Stimulated activated CD4-positive, alpha-beta T cell treated with anti-CD3 and anti-CD28 coated beads, TNF-alpha, amount 100 ng/mL, for 1 hour (primary cell): ENCODE measurements at places on chromosomes 2 and 18.

DNA sequence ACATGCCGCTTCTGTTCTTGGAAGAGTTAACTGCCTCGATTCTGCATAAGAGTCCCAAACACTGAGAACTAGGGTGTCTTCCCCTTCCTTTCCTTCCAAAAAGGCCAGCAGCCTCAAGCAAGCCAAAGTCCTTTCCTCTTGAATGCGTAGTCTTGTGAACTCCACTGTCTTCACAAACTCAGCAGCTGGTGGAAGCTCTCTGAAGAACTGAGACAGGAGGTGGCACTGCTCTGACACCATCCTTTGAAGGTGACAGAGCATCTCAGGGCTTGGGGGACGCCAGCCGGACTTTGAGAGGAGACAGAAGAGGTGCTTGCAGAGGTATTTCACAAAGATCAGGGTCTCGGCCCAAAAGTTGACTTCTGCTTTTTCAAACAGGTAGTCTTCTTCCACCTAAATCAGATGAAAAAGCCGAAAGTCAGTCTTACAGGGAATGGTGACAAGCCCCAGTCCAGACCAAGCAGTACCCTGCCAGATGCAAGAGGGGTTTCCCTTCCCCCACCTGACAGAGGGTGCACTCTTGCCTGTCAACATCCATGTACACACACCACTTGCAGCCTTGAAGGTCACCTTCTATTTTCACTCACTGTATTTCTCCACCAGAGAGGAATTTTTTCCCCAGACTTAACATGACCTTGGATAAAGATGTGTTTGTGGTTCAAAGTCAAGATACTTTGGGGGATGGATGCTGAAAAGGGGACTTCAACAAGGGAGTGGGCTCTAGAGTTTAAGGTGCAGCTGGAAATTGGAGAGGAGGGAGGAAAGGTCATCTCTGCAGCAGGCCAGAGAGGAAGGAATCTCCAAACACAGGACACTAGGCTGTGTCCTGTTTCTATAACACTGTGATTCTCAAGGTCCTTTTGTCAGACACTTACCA lies 4.8 kb upstream of the ZFP36L2 start:
- DNase-seq: no peak

- peak; percentile 53 for DNase-seq
These were observed 6.2 kb downstream of the MRPS5 start for GRCh38 chr2:95115418-95115817.

DNA sequence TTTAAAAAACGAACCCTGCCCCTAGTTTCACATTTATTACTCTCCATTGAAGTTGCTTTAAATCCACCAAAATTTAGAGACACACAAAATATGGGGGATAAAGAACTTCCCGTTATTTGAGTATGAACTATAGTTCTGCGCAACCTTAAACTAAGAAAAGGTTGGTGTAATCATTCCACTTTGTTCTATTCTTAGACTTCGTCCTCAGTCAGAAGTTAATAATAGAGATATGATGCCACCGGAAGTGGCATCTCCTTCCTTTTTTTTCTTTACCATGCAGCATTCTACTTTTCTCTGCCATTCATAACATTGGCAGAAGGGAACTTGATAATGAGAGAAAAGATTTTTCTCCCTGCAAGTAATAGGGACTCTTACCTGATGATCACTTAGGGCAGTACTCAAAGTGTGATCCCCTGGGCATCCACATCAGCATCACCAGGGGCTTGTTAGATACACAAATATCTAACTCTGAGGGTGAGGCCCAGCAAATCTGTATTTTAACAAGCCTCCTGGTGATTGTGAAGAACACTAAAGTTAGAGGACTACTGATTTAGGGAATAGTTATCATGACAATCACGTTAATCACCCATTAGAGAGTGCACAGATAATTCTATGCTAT lies 147.7 kb upstream of the DTNA start:
- DNase-seq: no peak

GRCh38 chr18:46013484-46014189 lies 46.5 kb upstream of the EPG5 start:
- DNase-seq: no peak

DNA sequence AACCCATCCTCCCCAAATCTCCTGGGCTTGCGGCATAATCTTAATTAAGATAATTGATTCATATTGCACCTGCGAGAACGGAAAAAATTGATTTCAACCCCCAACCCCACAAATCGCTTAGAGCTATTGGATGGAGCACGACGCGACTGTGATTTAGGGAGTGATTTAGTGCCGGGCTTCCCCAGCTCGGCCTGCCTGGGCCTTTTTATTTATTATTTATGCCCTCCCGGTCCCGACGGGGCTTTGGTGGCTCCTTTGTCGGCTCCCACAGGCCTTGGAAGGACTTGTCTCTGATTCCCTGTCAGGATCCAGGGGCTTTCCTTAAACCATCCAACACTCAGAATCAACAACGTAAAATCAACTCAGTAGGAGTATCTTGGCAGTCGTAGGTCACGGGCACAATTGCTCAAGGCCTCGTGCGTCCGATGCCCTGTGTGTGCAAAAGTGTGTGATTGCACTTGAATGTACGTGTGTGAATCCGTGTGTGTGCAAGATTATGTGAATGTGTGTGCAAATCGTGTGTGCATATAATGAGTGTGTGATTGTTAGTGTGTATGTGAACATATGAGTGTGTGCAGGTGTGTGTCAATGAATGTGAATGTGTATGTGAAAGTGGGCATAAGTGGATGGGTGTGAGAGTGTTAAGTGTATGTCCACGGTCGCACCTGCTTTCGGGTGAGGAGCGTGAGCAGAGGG lies 4.3 kb upstream of the NEUROD1 start:
- DNase-seq: no peak

DNA sequence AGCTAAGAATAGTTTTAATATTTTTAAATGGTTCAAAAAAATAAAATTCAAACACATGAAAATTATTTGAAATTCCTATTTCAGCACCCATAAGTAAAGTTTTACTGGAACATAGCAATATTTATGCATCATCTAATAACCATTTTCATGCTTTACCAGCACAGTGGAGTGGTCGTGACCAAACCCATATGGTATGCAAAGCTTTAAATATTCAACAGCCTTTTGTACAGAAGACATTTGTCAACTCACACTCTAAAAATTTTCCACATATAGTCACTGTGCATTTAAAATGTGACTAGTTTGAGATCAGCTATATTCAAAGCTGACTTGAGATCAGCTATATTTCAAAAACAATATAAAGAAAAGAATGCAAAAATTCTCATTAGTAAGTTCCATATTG lies 46.2 kb downstream of the PUM2 start:
- DNase-seq: no peak

DNA sequence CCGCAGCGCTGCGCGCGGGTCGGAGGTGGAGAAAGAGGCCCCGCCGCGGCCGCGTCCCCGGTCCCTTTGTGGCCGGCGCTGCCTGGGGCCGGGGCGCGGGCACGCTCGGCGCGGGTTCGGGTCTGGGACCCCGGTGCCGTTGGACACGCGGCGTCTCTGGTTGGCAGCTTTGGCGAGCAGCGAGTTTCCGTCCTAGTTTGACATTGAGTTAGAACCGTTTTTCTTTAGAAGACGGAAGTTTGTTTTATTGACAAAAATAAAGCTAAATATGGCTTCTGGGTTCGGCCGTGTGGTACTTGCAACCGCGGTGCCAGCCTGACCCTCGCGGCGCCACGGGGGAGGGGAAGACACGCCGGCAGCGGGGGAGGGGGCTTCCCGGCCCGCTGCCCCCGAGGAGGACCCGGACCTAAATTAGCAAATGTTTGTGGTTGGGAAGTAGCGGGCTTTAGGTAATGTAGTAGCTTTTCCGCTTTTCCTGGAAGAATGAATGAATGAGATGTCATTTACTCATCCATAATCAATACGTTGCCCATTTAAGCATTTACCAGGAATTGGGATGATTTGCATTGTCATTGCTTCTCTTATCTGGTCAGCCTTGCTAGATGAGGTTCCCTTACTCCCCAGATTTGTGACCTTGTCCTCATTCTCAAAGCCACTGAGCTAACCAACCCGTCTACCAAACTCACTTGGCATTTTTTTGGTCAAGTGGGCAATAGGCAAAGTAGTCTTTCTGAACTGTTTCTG lies 530 bp downstream of the GALNT1 start:
- DNase-seq: no peak

GRCh38 chr2:3641181-3641580 lies 16.8 kb upstream of the ALLC start:
- DNase-seq: no peak

DNA sequence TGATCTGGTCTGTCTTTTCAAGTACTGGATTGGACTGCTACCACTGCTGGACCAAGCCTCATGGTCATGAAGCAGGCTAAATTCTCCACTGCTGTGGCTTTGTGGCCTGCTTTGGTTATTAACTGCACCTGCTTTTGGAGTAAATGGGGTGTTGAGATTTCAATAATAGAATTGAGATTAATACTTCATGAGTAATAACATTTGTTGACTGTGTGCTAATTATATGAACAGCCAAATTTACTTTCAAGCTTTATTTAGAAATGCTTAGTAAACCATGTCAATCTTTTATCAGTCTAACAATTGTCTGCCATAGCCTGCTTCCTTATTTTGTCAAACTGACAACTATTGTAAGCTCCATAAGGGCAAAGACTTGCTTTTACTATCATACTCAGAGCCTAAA lies 27.4 kb upstream of the MTIF2 start:
- no peak for DNase-seq

DNA sequence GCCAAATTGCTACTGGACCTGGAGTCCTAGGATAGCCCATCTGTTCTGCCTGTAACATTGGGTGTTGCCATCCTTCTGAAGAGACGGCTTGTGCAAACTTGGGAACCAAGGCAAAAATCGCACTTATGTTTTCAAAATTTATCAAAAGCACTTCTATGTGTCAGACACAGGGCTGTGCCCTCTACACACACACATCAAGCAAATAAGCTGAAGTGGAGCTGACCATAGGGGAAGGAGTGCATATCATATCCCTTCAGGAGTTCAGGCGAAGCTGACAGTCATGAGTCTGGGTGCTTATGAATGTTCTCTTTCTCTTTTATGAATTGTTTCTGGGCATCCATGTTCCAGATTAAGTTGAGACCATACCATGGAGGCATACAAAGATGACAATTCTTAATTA lies 247.9 kb downstream of the CYRIA start:
- no peak for DNase-seq

DNA sequence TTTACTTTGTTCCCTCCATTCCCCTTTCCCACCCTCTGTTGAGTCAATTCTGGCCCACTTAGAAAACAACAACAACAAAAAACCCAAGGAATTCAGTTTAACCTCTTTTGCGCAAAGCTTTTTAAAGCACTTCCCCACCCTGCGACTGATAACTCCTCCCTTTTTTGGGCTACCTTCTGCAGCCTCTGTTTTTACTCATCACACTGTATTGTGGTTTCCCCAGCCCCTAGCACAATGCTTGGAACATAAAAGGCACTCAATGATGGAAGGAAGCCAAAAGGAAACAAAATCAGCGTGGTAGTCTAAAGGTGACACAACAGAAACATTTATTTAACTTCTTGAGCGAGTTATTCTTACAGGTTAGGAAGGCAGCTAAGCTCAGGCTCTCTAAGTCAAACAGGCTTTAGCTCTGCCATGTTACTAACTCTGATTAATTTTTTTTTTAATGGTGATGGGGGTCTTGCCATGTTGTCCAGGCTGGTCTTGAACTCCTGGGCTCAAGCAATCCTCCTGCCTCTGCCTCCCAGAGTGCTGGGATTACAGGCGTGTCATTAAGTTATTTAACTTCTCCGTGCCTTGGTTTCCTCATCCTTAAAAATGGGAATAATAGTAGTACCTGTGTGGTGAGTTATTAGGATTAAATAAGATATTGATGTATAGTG lies 1.3 kb downstream of the CEP68 start:
- DNase-seq: no peak

GRCh38 chr2:52128081-52128480 lies 1096.1 kb upstream of the NRXN1 start:
- DNase-seq: no peak

- DNase-seq: no peak
These were observed 413.6 kb downstream of the PTH2R start for GRCh38 chr2:208820014-208820688.

DNA sequence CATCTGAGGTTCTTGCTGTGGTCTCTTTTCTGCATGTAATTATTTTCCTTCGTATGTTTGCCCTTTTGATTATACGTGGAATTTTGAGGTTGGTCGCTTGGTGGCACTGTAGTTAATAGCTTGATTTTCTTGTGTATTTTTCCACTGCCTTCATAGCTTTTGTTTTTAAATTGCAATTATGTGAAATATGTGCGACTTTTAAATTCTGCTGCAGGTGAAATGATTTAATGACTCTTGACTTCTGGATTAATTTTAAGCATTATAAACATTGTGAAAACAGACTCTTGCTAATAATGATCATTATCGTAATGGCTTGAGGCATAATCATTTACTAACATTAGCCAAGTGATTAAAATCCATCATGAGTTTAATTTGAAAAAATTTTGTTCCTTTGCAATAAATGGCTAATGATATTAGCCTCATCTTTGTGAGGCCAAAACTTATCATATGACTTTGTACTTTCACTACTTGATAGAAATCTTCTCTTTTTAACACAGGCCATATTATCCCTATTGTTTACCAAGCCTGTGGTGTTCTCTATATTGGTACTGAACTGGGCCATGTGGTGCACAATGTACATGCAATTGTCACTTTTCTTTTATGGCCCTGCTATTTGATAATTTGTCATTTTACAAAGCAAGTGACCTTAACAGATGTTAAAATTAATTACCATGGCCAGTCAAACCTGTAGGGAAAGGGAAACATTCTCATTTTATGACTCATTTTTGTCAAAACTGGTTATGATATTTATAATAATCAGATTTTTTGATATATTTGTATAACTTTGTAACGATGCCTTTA lies 62.8 kb upstream of the NEUROD1 start:
- DNase-seq: no peak

DNA sequence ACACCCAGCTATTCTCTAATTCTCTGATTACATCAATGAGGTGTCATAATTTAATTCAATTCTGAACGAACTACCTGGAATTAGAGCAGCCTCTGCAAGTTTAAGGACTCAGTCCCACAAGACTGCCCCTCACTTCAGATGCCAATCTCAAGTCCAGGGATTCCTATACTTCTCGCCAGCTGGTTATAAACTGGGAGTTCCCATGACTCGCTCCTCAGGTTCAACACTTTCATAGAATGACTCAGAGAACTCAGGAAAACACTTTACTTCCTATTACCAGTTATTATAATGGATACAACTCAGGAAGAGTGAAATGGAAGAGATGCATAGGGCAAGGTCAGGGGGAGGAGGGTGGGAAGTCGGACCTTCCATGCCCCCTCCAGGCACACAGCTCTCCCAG lies 112.3 kb upstream of the ATP5MC3 start:
- no peak for DNase-seq
